ENCODE measurements at places on chromosomes 16 and 17.

- DNase-seq, result no peak
These were observed 22.6 kb upstream of the HOXB13 start for GRCh38 chr17:48751172-48751571.

GRCh38 chr17:81419886-81420768, 24.9 kb downstream of the BAHCC1 start:
- DNase-seq, result no peak

GRCh38 chr16:77057161-77057774, 133.7 kb upstream of the MON1B start:
- DNase-seq, result no peak

GRCh38 chr17:5703736-5704135, 119.4 kb upstream of the NLRP1 start:
- DNase-seq, result no peak

- peak; percentile 16 for DNase-seq
These were observed 10.7 kb downstream of the TACO1 start for GRCh38 chr17:63611354-63611753.

DNA sequence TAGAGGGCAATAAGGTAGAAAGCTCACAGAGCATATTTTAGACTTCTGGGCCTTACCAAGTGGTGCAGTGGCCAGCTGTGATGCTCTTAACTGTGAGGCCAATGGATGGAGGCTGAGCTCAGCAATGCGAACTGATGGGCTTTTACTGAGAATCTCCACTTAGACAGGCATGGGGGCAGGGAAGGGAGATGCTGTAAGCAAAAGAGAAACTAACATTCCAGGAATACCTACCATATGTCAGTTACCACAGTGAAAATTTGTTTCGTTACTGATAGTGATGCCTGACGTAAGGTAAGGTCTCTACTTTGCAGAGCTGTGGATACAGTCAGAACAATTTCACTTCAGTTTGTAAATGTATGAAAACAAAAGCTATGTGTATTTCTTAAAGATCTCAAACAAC, 250.6 kb upstream of the ZFHX3 start:
- DNase-seq, result no peak

GRCh38 chr17:79769570-79770506, 8.1 kb upstream of the CBX2 start:
- DNase-seq, result no peak

- DNase-seq, result peak; percentile 48
These were observed 24.3 kb upstream of the RFFL start for GRCh38 chr17:35087731-35088355.

DNA sequence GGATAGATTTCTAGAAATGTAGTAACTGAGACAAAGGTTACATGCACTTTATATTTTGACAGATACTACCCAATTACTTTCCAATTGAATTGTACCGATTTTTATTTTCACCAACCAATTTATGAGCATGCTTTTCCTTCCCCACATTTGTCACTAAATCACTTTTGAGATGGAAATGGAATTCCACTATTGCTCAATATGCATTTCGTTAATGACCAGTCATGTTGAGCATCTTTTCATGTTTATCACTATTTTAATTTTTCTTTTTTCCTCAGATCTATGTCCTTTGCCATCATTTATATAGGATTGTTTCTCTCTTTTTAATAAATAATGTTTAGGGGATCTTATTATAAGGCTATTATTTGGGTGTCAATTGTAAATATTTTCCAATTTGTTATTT, 102.8 kb upstream of the SMIM36 start:
- no peak for DNase-seq

DNA sequence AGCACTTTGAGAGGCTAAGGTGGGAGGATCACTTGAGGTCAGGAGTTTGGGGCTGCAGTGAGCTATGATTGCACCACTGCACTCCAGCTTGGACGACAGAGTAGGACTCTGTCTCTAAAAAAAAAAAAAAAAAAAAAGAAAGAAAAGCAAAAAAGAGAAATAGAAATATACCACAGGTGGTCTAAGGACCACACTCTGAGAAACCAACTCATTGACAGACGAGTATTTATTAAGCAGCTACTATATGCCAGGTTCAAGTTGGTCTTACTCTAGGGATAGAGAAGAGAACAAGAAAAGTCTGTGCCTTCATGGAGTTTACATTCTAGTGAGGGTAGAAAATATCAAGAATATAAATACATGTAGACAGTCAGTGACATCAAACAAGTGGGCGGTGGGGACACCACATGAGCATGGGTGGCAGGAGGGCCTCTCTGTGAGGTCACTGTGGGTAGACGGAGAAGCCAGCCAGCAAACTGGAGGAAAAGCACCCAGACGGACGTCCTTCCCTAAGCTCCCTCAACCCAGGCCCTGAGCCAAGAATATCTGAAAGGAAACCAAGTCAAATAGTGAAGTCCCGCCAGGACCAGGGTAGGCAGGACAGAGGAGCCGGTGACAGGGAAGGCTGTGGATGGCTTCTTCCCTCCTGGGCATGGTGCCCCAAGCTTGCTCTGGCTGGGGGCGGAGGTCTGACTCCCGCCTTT, 4.7 kb downstream of the CDIPT start:
- DNase-seq, result no peak

DNA sequence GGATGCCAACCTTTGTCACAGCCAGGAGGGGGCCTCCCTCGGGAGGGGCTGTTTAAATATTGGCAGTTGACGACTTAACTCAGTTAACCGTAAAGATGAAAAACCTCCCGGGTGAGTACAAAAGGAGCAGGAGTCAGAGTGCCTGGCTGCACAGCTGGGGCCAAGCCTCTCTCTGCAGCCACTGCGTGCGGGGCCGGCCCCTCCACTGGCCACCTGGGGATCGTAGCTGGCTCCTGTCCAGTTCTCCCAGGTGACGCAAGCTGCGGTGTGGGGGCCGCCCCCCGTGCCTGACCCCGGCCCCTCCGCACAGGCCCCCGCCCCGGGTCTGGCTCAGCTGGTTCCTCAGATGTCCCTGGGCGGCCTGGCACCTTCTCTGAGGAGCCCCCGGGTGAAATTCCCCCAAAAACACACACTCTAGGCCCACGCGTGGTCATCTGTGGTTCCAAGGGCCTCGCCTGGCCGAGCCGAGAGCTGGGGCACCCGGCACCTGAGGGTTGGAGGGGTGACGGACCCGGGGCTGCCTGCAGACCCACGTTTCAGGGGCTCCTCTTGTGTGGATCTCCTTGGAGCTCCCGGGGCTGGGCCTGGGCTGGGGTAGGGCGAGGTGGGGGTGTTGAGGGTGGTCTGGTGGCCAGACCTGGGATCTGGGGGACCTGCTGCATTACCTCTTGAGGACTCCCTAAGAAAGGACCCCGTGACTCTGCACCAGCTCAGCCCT, 7.4 kb upstream of the CACNA1H start:
- DNase-seq, result no peak

GRCh38 chr16:81786321-81786720, 7.2 kb downstream of the PLCG2 start:
- DNase-seq, result peak; percentile 10

GRCh38 chr17:58446086-58446485, 28.8 kb upstream of the RNF43 start:
- DNase-seq, result no peak

- no peak for DNase-seq
These were observed 616 bp downstream of the ACTG1 start for GRCh38 chr17:81511804-81512561.

DNA sequence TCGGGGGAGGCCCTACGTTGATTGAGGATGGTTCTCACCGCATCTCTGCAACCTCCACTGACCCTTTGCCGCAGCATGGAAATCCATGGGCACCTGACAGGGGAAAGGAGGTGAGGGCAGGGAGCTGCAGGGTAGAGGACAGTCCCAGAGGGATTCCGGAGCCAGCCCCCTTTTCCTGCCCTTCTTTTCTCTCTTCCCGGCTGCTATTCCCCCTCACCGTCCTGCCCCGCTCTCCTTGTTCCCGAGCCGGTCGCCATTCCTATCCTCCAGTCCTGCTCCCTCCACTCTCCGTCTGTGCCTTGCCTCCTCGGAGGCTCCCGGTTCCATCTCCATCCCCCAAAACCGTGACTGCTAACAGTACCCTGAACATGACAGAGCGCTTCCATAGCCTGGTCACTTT, 4.8 kb downstream of the SPATA32 start:
- no peak for DNase-seq

GRCh38 chr17:45113424-45113754, 18.9 kb downstream of the PLCD3 start:
- DNase-seq, result no peak

- no peak for DNase-seq
These were observed 502.9 kb downstream of the GRIN2A start for GRCh38 chr16:9679213-9679767.

DNA sequence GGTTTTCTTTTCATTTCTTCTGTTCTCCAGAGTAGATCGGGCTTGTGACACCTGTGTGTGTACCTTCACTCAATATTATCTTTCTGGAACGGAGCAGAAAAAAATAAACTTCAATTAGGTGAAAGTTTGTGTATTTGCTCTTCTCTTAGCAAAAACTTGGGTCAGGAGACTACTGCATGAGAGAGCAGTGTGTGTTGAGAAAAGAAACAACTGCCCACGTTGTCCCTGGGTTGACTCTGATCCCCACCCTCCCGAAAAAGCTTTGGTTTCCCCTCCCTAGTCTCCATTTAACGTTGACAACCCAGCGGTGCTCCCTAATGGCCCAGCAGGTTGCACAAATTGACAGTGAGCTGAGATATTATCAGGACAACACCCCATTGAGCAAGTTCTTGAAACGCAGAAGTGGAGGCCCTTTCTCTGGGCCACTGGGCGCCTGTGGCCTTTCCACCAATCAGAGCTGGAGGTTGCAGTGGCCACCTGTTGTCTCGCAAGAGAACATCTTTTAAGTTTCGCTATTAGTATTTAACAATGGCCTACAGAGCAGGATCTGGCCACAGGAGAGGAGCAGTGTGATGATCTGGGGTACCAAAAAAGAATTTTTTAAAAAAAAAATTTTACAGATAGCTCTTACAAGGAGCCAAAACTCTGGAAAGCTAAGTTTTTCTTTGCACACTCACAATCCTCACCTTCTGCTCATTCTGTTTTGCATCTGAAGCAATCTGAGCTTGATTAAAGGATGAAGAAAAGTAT, 1.5 kb upstream of the TOX3 start:
- DNase-seq, result no peak

- DNase-seq, result no peak
These were observed 13.3 kb upstream of the RBBP6 start for GRCh38 chr16:24525970-24526559.

DNA sequence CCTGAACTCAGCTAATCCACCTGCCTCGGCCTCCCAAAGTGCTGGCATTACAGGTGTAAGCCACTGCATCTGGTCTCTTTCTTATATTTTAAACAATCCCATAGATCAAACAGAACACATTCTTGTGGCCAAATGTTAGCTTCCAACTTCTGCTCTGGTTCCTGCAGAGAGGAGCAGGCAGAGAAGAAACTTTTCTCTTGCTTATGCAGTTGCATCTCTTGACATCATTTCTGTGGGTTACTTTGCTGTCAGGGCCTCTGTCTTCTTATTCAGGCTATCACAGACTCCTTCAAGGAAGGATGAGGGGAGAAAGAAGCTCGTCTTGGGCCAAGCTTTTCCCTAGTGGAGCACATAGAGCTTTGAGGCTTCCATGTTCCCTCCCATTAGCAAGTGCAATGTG, 7.8 kb downstream of the HSD17B2 start:
- no peak for DNase-seq

GRCh38 chr16:25176136-25176535, 40.6 kb upstream of the AQP8 start:
- no peak for DNase-seq

- DNase-seq, result no peak
These were observed 739.5 kb upstream of the EEF2KMT start for GRCh38 chr16:5837007-5837670.

DNA sequence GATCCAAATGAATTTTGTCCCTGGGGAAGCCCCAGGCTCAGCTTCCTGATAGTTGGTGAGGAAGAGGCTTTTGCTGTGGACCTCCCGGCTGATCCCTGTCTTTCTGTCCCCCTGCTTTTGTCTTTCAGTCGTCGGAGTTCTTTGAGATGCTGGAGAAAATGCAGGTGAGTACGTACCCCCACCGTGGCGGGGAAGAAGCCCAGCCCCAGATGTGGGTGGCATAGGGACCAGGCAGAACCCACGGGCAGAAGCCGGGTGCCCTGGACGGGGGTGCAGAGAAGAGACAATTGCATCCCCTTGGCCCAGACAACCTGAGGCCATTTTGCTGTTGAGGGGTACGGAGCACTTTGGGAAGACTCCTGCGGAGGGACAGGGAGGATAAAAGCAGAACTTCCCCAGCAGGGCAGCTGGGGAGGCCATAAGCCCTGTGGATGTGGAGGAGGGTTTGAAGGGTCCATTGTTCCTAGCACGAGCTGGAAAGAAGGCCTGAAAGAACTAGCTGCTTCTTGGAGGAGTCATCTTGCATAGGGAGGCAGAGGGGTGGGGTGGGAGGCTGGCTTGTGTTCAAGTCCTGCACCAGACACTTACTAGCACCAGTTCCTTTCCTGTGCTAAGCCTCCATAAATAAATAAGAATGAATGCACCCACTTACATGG, 105.6 kb downstream of the OR1D5 start:
- no peak for DNase-seq

Measured in MV-4-11 (cell line).